ENCODE measurements at places on chromosomes 6 and 20.
A peak's percentile ranks its signal among the peaks of the same experiment; 100 is the strongest.

- DNase-seq: no peak
Measured at GRCh38 chr6:112774319-112774718, 427.2 kb downstream of the RFPL4B start.

DNA sequence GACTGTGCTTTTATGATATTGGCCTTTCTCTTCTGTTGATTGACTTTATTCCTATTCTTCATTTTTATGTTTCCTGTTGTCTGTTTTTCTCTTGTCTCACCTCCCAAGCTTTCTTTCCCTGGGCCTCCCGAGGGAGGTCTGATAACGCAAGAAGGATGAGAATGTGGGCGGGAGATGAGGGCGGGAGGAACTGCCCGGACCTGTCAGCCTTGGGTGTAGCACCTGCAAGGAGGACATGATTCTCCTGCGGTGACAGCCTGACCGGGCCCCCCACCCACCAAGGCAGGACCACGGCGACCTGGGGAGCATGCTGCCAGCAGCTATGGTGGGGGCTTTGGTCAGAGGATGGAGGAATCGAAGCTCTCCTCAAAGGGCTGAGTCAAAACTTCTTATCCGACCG is 86.9 kb downstream of the PLEKHG1 start:
- DNase-seq: no peak

GRCh38 chr6:88361754-88362153 is 195.6 kb upstream of the CNR1 start:
- no peak for DNase-seq

DNA sequence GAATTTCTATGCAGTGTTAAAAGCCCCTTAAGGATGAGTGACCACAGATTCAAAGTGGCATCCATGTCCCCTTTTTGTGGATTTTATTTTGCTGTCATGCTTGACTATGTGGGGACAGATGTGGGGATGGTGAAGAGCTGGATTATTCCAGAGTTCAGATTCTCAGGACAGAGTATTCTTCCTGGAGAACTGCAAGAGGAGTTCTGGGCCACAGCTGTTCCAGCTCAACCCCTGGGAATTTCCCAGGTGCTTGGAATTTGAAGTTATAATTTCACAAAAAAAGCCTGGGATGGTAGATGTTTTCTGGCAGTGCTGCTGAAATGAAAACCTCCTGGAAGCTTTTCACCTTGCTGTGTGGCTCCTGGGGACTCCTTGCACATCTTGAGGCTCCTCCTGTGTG is 671.8 kb upstream of the MARCKS start:
- no peak for DNase-seq

DNA sequence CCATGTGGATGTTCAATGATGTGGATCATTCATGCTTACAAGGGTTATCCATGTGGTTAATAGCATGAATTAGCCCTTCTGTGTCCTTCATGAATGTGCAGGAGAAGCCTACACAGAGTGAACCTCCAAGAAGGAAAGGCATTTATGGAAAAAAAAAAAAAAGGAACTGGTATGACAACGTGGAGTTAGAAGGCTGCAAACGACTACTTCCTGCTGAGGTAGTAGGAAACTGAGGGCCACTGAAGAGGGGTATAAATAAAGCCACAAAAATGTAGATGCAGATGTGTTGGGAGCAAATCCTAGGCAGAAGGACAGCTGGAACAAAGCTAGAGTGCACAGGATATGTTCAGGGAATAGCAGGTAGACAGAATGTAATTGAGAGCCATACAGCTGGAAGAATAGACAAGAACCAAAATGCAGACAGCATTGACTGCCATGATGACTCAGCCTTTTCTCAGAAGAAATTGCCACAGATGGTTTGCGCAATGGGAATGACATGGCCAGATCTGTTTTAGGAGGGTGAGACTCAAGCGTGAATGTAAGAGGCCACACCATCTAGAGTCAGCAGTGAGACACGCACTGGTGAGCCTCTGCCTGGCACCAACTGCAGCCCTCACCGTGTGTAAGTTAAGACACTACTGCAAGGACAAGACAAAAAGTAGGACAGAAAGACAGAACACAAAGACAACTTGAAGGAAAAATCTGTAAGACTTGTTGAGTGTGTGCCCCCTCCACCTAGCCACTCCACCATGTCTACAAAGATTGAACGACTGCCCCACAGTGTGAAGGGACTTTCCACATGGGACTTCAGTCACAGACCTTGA is 79.8 kb downstream of the KIF13A start:
- DNase-seq: peak; percentile 81

DNA sequence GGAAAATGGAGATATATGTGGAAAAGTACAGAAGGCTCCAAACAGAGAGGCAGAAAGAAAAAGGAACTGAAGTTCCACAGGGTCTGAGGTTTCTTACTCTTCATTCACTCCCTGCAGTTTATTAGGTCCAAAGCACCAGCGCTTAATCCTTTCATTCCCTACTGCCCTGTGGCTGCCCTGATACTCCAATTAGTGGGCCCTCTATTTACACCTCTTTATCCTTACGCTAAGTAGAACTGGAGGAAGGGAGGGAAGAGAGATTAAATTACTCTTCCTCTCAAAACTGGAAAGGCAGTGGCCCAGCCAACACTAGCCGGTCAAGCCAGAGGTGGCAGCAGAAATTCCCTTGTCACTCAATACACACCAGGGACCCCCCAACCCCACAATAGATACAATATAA is 20.4 kb downstream of the TRERF1 start:
- no peak for DNase-seq

DNA sequence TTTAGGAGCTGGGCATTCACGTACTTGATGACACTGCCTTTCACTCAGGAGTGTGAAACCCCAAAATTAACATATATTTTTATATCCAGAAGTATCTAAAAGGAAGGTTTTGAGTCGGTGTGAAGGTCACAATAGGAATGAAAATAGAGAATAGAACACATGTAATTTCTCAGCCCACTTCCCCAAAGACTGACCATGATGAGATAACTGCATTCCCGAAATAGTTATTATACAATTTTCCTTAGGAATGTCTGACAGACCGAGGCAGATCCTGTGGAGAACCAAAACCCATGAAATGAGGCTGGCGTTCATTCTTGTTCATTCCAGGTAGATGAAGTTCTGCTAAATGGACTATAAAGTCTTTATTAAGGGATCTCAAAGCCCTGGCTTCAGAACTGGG is 10.3 kb downstream of the NSFL1C start:
- DNase-seq: no peak

DNA sequence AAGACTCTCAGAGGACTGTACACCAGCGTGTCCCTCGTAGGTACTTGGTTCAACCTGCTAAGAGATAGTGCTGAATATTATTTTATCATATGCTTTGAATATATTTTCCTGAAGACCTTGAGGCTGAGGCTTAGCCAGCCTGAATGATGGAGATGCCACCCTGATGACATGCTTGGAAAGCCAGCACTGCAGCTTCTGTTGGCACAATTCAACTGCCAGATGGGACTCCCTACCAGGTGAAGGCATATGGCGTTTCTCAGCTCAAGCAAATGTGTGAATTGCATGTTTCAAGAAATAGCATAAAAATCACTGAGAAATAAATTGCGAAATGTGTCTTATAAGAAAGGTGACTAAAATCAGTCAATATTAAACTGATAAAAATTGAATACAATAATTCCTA is 228.1 kb upstream of the CST7 start:
- no peak for DNase-seq

DNA sequence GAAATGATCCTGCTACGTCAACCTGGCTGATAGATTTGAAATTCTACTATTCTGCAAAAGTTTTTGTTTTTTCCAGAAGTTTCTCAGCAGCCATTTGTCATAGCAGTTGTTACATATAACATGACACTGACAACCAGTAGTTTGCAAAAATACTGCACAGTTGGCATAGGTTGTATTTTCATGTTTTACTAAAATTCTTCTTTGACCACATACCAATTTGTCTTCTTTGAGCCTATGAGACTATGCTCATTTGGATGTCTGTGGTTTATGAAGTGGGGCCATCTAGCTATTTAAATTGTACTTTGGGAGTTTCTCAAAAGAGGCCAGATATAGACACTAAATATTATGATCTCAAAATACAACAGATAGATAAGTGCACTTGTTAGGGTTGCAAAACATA is 104.9 kb upstream of the PREP start:
- no peak for DNase-seq

DNA sequence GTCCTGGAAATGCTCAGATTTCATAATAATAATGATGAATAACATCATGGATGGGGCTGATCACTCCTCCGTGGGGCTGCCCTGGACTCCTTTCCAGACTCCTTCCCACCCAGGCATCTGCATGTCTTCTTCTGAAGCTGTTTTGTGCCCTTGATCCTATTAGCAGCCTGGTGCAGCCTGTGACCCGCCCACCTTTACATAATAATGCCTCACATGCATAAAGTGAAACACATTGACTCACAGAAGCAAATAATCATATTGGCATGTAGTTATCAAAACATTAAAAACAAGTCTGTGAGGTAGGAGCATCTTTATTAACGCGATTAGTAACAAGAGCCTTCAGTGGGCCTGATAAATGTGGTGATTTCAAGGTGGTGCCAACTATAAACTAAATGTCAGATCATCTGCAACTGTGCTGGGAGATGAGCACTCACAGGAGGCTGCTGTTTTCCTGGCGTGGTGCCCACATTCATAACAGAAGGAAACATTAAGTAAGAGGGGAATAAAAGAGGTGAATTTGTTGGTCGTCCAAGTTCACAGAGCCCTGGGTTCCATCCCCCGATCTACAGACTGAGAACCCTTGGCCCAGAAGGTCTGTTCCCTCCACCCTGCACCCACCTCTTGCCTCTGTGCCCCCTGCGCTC is 344.7 kb downstream of the CDH4 start:
- no peak for DNase-seq

DNA sequence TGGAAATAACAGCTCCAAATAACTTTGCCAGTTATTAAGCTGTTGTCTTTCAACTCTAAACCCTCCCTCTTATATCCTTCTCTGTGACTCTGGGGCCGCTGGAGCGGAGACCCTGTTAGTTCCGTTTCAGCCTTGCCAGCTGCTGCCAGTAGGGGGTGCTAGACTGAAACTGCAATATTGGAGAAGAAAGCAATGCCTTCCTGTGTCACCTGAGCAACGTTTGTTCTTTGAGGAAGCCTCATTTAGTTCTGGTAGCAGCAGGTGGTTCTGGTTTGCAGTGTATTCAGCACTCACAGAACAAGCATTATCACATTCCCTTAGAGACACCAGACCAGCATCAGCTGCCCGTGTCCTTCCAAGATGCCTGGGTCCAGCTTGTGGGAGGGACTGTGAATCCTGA is 22.9 kb upstream of the JAG1 start:
- no peak for DNase-seq

- peak; percentile 36 for DNase-seq
Measured at GRCh38 chr20:57092112-57092899, 174.1 kb downstream of the BMP7 start.

DNA sequence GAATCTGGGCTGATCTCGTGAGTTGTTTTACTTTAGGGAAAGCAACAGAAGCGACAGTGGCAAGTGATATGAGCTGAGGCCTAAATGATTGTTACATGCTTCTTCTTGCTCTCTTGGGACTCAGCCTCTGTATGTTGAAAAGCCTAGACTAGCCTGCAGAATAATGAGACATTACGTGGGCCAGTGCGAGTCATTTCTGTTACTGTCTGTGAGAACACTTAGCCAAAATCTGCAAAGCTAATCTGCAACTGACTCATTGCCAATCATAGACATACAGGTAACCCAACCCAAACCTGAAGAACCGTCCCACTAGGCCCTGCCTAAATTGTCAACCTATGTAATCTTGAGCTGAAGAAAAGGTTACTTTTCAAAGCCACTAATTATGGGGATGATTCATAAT is 77.4 kb upstream of the F13A1 start:
- DNase-seq: no peak

GRCh38 chr6:282867-283416 is 9.3 kb upstream of the DUSP22 start:
- DNase-seq: no peak

GRCh38 chr6:134031696-134032255 is 20.6 kb downstream of the SLC2A12 start:
- no peak for DNase-seq

DNA sequence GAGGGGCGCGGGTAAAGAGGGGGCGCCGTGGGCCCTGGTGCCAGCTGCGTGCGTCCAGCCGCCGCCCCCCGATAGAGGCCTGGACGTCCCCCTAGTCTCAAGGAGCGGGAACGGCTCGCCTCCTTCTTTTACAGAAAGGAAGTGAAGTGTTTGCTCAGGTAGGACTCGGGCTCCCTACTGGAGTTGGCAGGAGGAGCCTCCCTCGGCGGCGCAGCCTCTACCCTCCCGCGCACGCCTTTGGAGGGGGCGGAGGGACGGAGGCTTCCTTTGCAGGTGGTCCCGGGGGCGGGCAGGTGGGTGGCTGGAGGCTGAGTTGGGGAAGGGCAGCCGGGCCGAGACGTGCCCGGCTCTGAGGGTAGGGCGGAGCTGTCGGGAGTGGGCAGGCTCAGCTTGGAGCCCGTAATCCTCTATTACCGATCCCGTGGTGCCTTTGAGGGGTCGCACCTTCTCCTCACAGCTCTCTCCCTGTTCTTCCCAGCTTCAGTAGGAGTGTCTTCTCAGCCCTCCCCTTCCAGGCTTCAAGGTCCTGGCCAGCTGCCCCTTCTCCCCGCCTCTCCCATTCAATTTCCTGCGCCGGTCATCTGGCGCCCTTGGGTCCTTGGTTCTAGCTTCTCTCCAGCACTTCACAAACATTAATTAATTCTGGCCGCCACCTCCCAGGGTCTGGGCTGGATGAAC is 728 bp downstream of the ITPR3 start:
- no peak for DNase-seq

DNA sequence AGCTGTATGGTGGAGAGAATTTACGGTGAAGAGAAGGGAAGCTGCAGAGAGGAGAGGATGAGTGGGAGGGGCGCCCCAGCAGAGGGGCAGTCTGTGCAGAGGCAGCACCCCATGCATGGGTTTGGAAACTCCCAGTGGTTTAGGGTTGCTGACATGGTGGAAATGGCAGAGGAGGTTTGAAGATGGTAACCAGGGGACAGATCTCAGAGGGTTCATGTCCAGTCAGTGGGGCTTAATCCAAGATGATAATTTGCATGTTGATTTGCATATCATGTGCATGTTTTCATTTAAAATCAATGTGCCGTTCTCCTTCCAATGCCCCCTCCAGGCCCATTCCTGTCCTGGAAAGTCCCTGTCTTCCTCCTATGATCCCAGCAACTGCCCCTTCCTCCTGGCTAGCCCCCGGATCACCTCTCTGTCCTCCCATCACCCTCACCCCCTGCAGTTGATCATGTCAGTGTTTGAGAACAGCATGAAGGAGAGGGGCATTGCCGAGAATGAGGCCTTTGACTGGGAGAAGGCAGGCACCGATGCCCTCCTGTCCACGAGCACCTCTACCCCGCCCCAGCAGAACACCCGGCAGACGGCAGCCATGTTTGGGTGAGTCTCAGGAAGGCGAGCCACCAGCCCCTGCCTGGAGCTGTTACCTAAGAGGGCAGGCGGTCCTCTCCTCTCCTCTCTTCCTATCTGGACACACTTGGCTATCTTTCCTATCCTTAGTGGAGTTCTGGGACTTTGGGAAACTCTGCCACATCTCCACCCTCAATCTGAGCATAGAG is 14.3 kb downstream of the TTBK1 start:
- no peak for DNase-seq

- DNase-seq: no peak
Measured at GRCh38 chr6:101800598-101800997, 407.1 kb downstream of the GRIK2 start.
